CD4-positive, alpha-beta T cell treated with Interleukin-1 beta for 1 hour (primary cell): ENCODE measurements at places on chromosomes 16 and 17.

DNA sequence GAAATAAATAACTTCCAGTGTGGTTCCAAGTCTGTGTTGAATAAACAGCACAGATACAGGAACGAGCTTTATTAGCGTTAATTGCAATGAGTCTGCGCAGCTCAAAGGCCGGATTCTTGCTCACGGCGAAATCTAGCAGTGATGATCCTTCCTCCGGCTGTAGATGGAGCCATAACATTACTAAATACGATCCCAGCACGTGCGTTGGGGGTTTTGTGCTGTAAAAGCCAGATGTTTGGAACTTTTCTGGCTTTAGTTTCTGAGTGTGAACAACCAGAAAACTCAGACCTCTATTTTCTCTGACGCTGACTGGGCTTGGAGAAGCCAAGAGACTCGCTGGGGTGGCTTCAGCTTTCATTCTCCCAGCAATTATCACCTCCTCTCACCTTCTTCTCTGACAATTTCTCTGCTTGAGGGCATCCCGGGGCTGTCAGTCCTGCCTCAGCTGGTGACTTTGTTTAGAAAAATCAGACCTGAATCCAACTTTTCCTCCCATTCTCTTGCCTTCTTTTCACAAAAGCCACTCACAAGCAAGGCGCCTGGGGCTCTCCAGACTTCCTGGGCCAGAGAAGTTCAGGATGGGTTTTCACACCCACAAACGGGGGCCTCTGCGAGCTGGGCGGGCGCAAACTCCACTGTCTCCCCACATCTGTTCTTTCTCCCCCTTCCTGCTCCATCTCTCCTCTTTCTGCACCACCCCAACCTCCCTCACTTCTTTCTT lies 47.1 kb upstream of the AKTIP start:
- peak; percentile 67 for DNase-seq

- DNase-seq, result no peak
Observed at GRCh38 chr16:48157302-48157701, 1.5 kb upstream of the ABCC12 start.

- no peak for DNase-seq
Observed at GRCh38 chr16:71536752-71537499, 10.7 kb downstream of the CHST4 start.

DNA sequence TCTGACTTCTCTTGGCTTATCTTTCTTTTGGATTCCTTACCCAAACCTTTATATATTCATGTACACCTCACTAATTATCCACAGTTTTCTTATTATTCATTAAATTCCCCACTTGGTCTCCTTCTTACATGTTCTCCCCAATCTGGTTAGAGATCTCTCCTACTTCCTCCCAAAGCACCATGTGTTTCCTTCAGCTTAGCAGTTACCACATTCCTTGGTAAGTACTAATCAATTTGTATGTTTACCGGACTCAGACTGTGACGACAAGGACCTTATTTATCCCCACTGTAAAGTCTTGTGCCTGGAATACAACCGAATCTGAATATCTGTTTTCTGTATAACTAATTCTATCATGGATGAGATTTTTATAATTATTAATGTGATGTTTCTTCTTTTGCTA lies 389.5 kb downstream of the KCNJ2 start:
- DNase-seq, result no peak

DNA sequence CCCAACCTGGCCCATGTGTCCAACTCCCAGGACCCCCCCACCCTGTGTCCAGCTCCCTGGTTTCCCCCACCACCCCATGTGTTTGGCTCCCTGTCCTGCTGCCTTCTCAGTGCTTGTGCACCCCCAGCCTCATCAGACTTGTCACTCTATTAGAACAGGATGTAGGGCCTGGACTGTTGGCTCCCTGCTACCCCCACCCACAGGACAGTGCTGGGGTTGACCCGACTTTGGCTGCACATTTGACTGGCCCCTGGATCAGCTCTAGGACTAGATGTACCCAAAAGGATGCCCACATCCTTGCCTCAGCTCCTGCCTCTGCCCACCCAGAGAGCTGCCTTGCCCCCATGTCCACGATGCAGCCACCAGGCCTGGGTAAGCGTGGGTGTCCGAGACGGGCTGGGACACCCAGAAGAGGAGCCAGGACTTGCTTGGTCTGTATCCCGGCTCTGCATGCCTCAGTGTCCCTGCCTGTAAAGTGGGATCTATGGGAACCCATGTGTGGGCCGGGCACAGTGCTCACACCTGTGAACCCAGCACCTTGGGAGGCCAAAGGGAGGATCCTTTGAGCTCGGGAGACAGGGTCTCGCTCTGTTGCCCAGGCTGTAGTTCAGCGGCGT lies 1.5 kb upstream of the CCDC57 start:
- DNase-seq, result no peak

- no peak for DNase-seq
Observed at GRCh38 chr16:2710711-2711231, 9.3 kb downstream of the PRSS27 start.

- no peak for DNase-seq
Observed at GRCh38 chr16:88749358-88749757, 35.7 kb downstream of the PIEZO1 start.

DNA sequence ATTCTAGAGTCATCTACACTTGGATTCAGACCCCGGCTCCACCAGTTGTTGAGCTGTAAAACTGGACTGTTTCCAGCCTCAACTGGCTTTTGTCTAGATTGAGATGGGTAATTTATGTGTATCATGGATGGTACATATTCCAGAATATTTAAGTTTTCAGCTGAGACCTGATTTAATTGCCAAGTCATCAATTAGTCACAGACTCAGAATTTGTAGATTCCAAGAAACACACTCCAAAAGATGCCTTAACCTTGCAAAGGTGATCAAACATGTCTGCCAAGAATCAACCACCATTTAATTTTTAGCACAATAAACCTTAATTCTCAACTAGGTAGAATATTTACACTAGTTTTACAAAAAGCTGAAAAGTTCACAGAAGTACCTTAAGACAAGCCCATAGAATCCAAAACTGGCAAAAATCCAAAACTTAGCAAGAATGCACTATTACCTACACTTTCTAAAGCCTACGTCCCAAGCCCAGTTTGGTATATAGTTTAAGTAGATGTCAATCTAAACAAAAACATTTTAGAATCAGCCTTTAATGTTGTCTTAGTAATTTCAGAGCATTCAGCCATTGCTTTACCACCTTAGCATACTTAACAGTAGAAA lies 17.7 kb downstream of the SIAH1 start:
- no peak for DNase-seq

DNA sequence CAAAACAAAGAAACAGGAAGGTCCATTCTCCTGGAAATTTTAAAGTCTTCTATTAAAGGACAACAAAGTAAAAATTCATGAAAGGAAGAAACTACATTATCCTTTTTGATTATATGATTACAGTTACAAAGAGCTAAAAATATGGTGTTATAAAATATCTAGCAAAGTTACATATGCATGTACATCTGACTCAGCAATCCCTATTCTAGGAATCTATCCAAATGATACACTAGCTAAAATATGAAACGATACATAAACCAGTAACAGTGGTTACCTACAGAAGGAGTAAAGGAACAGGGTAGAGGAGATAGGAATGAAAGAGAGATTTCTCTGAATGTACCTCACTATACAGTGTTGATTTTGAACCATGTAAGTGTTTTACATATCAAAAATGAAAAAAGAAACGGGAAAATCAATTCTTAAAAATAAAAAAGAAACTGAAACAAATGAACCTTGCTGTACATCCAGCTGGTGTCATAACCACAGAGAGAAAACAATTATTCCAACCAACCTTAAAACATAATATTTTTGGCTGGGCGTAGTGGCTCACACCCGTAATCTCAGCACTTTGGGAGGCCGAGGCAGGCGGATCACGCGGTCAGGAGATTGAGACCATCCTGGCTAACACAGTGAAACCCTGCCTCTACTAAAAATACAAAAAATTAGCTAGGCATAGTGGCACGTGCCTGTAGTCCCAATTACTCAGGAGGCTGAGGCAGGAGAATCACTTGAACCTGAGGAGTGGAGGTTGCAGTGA lies 41.4 kb downstream of the HYDIN start:
- DNase-seq, result no peak

GRCh38 chr16:1950559-1950958 lies 3.9 kb downstream of the RPL3L start:
- DNase-seq, result no peak

- DNase-seq, result no peak
Observed at GRCh38 chr16:14240219-14240843, 169.2 kb downstream of the MRTFB start.

DNA sequence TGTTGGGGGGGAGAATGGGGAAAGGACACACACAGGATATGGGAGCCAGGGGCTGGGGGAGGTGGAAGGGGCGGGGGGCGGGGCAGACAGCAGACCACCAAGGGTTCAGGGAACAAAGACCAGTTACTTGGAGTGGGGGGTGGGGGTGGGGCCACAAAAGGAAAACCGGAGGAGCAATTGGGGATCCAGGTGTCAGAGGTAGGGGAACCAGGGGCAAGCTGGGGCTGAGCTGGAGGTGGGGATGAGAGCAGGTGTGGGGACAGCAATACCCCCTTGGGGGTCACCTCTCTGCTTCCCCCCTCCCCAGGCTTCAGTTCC lies 1.4 kb upstream of the ORAI3 start:
- no peak for DNase-seq

- DNase-seq, result no peak
Observed at GRCh38 chr17:73640691-73641090, 3.6 kb downstream of the SDK2 start.

- DNase-seq, result no peak
Observed at GRCh38 chr16:73605309-73605708, 557.4 kb upstream of the ZFHX3 start.

GRCh38 chr17:2237521-2237921 lies 66.1 kb downstream of the SMG6 start:
- no peak for DNase-seq

- no peak for DNase-seq
Observed at GRCh38 chr16:17362183-17362582, 108.6 kb downstream of the XYLT1 start.

DNA sequence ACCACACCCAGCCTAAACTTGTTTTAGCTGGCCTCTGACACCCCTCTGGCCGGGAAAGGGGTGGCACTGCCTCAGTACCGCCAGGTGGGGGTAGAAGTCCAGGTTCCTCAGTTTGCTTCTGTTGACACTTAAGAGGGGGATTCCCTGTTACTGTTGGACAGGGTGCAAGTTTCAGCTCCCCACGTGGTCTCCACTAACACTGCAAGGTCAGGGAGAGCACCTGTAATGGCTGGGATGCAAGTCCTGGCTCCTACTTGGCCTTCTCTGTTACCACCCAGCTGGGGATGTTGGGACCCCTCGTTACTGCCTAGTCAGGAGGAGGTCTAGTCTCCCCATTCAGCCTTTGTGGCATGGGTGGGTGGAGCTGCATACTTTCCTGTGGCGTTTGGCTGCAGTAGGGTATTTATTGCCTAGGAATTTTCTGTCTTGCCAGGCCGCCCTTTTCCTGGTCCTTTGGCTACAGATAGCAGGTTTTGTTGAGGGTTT lies 10.6 kb upstream of the MFAP4 start:
- DNase-seq, result no peak

DNA sequence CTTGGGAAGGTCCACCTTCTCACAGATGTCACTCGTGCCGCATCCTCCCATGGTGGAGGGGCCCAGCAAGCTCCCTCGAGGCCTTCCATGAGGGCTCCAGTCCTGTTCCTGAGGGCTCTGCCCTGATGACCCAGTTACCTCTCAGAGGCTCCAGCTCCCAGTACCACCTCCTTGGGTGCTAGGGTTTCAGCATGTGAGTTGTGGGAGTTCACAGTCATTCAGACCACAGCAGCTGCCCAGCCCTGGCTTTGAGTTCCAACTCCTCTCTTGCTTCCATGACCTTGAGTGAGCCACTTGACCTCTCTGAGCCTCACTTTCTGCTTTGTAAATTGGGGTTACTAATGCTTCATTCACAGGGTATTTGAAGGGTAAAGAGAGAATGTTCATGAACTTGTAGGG lies 37.1 kb upstream of the LGALS9 start:
- DNase-seq, result no peak
